ENCODE measurements at places on chromosomes 6 and 20. TPM values are rescaled to one million over a fixed set of nuclear protein-coding genes. Genes with fewer than 3 reads are reported as not detected.

EYA2 gene
- 0.61 TPM for total RNA-seq

LAMA2 gene
- 38.8 TPM for total RNA-seq

DACT2 gene
- total RNA-seq: 2.7 TPM

TFAP2A gene
- 0.78 TPM for total RNA-seq

DYNLT2 gene
- 1.0 TPM for total RNA-seq

MACROD2 gene
- 5.3 TPM for total RNA-seq

HAO1 gene
- not detected for total RNA-seq

KIF13A gene
- 69.3 TPM for total RNA-seq

ZBTB46 gene
- total RNA-seq: 22.4 TPM

GRCh38 chr20:41559658-41560057, 58.5 kb downstream of the CHD6 start:
- no peaks in the 10 kb centered on the region for H3K4me1 ChIP-seq
- no peaks in the 10 kb centered on the region for H3K36me3 ChIP-seq
- no peak overlapping the region for H3K4me3 ChIP-seq
- H3K27ac ChIP-seq: no peak overlapping the region

GRCh38 chr20:57166568-57167291, 99.7 kb downstream of the BMP7 start:
- H3K4me3 ChIP-seq: no peak overlapping the region
- H3K4me1 ChIP-seq: no peaks in the 10 kb centered on the region
- H3K27ac ChIP-seq: no peak overlapping the region
- DNase-seq: no peak

DNA sequence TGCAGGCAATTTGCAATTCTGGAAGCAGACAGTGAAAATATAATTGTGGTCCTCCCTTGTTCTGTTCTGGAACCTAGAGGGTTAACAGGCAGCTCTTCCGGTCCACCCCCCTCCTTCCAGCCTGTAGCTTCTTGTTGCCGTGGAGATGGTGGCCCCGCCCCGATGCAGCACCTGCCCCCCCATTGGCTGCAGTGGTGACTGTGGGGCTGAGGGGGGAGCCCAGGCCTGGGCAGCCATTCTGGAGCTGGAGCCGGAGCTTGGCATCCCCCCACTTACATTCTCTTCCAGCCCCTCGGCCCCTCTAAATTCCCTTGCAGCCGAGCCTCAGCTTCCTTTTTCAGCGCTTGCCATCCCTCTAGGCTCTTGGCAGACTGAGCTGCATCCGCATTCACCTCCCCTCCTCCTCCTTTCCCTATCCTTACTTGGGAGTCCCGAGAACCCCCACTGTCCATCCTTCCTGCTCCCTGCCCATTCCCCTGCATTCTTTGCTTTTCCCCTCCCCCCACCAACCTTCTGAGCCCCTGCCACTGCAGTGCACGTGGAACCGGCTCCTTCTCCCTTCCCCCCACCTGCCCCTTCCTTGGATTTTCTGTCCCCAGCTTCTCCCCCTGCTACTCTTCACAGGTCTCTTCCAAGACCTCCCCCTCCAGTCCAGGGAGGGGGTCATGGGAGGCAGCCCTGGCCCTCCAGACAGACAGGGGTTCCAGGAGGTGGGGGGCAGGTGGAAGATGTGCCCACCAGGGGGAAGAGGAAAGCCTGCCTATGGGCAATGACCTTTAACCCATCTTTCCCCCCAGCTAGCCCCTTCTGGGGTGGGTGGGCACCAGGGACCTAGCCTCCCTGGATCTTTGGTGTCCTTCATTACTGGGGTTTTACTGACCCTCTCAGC, 11.4 kb downstream of the SYNGAP1 start:
- peaks cover 50% of the 10 kb centered on the region for H3K4me1 ChIP-seq
- no peaks in the 10 kb centered on the region for H3K27me3 ChIP-seq
- H3K27ac ChIP-seq: no peak overlapping the region
- H3K4me3 ChIP-seq: no peak overlapping the region
- no peak for DNase-seq

DNA sequence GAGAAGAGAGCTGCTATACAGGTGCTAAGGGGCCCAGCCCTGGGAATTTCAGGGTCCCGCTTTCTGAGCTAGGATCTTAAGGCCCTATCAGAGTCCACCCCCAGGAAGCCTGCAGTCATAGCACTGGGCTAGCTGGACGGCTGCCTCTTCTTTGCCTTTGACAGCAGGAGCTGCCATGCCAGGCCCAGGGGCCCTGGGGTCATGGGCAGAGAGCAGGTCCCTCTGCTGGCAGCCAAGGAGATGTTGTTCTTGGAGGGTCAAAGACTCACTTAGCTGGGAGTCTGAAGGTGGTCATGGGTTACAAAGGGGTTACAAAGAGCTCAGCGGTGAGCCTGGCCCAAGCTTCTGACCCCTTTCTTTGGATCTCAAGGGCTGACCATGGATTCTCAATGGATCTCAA, 52.7 kb downstream of the RPP21 start:
- peaks cover 4% of the 10 kb centered on the region for H3K4me1 ChIP-seq
- no peak overlapping the region for H3K27ac ChIP-seq
- H3K36me3 ChIP-seq: no peaks in the 10 kb centered on the region

DNA sequence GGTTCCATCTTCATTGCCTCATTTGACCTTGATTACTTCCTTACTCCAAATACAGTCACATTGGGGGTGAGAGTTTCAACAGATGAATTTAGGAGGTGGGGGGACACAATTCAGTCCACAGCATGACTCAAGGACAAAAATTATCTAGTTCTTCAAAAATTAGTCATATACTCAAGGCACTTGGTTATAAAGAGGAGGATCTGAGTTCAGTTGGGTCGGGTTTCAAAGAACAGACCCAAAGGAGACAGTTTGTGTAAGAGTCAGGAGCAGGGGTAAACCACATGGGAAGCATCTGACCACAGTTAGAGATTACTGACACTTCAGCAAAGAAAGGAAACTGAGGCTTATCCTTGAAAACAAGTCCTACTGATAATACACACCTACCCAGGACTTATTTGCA, 138.0 kb downstream of the TBC1D7 start:
- H3K27me3 ChIP-seq: no peaks in the 10 kb centered on the region
- no peak for DNase-seq
- no peaks in the 10 kb centered on the region for H3K4me1 ChIP-seq
- no peak overlapping the region for H3K27ac ChIP-seq

- H3K27ac ChIP-seq: no peak overlapping the region
- no peaks in the 10 kb centered on the region for H3K36me3 ChIP-seq
- no peaks in the 10 kb centered on the region for H3K27me3 ChIP-seq
- peaks cover 30% of the 10 kb centered on the region for H3K4me1 ChIP-seq
- H3K4me3 ChIP-seq: no peak overlapping the region
These were observed 131.1 kb downstream of the JARID2 start for GRCh38 chr6:15376900-15377487.

DNA sequence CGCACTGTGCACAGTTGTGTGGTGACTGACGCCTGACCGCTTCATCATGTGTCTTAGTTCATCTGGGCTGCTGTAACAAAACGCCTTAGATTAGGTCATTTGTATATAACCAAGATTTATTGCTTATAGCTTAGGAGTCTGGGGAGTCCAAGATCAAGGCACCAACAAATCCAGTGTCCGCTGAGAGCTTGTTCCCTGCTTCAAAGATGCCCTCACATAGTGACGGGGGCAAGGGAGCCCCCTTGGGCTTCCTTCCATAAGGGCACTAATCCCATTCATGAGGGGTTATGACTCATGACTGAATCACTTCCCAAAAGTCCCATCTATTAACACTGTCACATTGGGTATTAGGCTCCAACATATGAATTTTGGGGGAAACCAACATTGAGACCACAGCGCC, 34.6 kb downstream of the CYP24A1 start:
- H3K27ac ChIP-seq: no peak overlapping the region
- peaks cover 11% of the 10 kb centered on the region for H3K27me3 ChIP-seq
- no peak overlapping the region for H3K4me3 ChIP-seq
- DNase-seq: no peak
- no peaks in the 10 kb centered on the region for H3K36me3 ChIP-seq

DNA sequence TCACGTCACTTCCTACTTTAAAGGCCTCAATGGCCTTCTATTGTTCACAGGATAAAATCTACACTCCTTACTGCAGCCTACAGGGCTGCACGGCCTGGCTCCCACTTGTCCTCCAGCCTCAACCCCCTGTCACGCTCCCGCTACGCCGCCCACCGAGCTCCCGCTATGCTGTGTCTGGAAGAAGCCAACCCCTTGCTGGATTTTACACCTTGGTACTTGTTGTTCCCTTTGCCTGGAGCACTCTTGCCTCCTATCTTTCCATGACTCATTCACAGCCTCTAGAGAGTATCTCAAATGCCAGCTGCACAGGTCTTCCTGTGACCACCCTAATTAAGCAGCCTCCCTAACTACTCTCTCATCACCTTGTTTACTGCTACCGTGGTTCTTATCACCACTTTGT, 259.9 kb downstream of the PRKN start:
- H3K36me3 ChIP-seq: no peaks in the 10 kb centered on the region
- no peaks in the 10 kb centered on the region for H3K4me1 ChIP-seq
- H3K27me3 ChIP-seq: no peaks in the 10 kb centered on the region
- DNase-seq: no peak
- no peak overlapping the region for H3K27ac ChIP-seq

DNA sequence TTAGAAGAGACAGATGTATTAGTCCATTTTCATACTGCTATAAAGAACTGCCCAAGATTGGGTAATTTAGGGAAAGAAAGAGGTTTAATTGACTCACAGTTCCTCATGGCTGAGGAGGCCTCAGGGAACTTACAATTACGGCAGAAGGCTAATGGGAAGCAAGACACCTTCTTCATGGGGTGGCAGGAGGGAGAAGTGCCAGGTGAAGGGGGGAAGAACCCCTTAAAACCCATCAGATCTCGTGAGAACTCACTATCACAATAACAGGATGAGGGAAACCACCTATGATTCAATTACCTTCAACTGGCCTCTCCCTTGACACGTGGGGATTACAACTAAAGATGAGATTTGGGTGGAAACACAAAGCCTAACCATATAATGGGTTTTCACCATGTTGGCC, 28.9 kb upstream of the PNRC1 start:
- no peak overlapping the region for H3K4me3 ChIP-seq
- no peak overlapping the region for H3K27ac ChIP-seq
- no peaks in the 10 kb centered on the region for H3K27me3 ChIP-seq
- H3K4me1 ChIP-seq: peaks cover 16% of the 10 kb centered on the region

- H3K4me3 ChIP-seq: no peak overlapping the region
These were observed 73.6 kb downstream of the NDUFAF5 start for GRCh38 chr20:13858439-13858838.

GRCh38 chr20:62377615-62378178, 9.2 kb upstream of the RPS21 start:
- H3K4me1 ChIP-seq: peaks cover 25% of the 10 kb centered on the region
- no peaks in the 10 kb centered on the region for H3K36me3 ChIP-seq
- no peak overlapping the region for H3K27ac ChIP-seq

DNA sequence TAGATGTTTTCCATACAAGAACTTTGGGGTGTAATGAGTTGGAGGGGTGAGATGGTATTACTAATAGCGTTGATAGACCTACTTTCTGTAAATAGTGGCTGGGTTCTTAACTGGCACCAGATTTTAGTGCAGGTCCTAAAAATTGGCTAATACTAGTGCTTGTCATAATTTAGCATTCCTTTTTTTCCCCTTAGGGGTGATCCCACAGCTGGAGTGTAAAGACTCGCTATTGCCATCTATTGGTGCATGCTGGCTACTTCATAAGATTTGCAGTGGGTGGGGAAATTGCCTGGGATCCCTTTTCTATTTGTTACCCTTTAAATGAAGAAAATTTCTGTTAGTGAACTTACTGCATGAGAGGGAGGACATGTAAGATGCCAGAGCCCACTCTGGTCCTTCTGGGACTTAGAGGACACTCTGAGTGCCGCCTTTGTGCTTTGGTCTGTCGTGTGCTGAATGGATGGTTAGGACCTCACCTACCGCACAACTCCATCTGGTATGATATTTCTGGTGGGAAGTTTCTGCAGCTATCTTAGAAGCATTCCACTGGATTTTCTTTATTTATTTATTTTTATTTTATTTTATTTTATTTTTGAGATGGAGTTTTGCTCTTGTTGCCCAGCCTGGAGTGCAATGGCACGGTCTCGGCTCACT, 195.5 kb downstream of the JARID2 start:
- peaks cover 15% of the 10 kb centered on the region for H3K4me1 ChIP-seq
- DNase-seq: peak; percentile 34
- H3K27me3 ChIP-seq: no peaks in the 10 kb centered on the region
- H3K36me3 ChIP-seq: no peaks in the 10 kb centered on the region
- no peak overlapping the region for H3K27ac ChIP-seq

- peaks cover 31% of the 10 kb centered on the region for H3K4me1 ChIP-seq
- no peak overlapping the region for H3K4me3 ChIP-seq
- H3K27ac ChIP-seq: no peak overlapping the region
- DNase-seq: peak; percentile 65
- no peaks in the 10 kb centered on the region for H3K27me3 ChIP-seq
These were observed 4.5 kb upstream of the SIRPA start for GRCh38 chr20:1890469-1891262.

DNA sequence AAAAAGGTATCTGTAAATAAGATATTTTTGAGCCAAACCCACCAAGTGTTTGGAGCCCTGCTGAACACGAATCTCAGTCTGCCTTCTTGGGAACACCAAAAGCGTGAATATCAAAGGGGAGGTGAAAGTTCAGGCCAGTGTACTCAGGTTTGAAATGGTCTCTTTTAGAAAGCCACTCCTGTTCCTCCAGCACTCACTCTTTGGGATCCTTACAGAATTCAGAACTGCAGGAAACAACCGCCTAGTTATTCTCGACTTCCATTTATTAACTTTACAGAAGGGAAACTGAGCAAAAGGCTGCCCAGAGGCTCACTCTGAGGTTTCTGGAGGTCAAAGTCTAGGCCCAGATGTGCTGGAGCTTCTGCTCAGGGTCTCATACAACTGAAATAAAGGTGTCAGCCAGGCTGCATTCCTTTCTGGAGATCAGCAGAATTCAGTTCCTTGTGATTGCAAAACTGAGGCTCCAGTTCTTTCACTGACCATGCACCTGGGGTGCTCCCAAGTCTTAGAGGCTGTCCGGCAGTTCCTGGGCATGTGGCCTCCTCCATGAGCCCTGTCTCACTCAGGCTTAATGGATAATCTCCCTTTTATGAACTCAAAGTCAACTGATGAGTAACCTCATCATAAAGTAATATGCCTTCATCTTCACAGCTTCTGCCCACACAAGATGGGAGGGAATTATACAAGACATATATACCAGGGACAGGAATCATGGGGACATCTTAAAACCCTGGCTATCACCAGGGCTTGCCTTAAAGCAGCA, 65.5 kb upstream of the TNFAIP3 start:
- H3K27ac ChIP-seq: no peak overlapping the region
- H3K4me1 ChIP-seq: peaks cover 21% of the 10 kb centered on the region

GRCh38 chr20:1003920-1004697, 2.0 kb upstream of the RSPO4 start:
- no peaks in the 10 kb centered on the region for H3K4me1 ChIP-seq
- H3K27ac ChIP-seq: no peak overlapping the region
- DNase-seq: no peak
- H3K27me3 ChIP-seq: peaks cover 41% of the 10 kb centered on the region

DNA sequence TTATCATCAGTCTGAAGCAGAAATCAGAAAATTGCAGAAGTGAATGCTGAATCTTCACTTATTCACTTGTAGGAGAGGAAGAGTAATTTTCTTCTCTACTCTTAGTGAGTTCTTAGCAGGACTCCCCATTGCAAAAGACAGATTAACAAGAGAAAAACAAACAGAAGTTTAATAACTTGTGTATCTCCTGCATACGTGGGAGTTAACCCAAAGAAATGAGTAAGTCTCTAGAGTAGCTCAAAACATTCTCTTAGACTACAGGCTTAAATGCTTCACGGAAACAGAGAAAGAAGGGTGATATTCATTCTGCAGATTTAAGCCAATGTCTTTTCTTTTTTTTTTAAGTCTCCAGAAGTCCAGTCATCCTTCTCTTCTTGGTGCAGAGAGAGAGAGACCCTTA, 97.9 kb upstream of the TMEM181 start:
- no peaks in the 10 kb centered on the region for H3K27me3 ChIP-seq
- H3K4me1 ChIP-seq: no peaks in the 10 kb centered on the region
- DNase-seq: no peak
- H3K4me3 ChIP-seq: no peak overlapping the region
- H3K36me3 ChIP-seq: no peaks in the 10 kb centered on the region
- H3K27ac ChIP-seq: no peak overlapping the region

- no peaks in the 10 kb centered on the region for H3K4me1 ChIP-seq
- peaks cover 33% of the 10 kb centered on the region for H3K36me3 ChIP-seq
These were observed 39.7 kb downstream of the FBXO9 start for GRCh38 chr6:53104916-53105315.
